Activated T-helper 1 cell treated with anti-CD3 and anti-CD28 coated beads, Interleukin-2, amount 50 U/mL, for 16 hours (primary cell): ENCODE measurements at places on chromosomes 13 and 19.
A peak's percentile ranks its signal among the peaks of the same experiment; 100 is the strongest.

- DNase-seq = no peak
Observed at GRCh38 chr13:95067303-95067702, 233.9 kb downstream of the ABCC4 start.

DNA sequence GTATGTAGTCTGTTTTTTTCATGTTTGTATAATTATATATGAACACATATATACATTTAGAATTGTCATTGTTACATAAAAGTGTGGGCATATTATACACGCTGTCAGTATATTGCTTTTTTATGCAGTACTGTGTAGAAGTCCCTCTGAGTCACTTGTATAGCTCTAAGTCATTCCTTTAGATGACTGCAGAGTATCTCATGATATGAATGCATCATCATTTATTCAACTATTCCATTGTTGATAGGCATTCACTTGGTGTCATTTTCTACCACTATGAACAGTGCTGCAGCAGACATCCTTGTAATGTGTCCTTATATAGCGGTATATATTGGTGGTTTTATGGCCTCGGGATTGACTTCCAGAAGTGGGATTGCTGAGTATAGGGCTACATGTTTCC lies 15.3 kb downstream of the RFXAP start:
- no peak for DNase-seq

GRCh38 chr19:51926426-51926783 lies 867 bp upstream of the ZNF613 start:
- DNase-seq = no peak

GRCh38 chr19:57850553-57851017 lies 926 bp downstream of the ZNF587 start:
- DNase-seq = no peak

- DNase-seq = no peak
Observed at GRCh38 chr19:16612636-16613035, 15.4 kb downstream of the MED26 start.

GRCh38 chr19:10625762-10626138 lies 397 bp downstream of the SLC44A2 start:
- no peak for DNase-seq

- DNase-seq = peak; percentile 12
Observed at GRCh38 chr19:38656171-38656981, 8.9 kb downstream of the ACTN4 start.

DNA sequence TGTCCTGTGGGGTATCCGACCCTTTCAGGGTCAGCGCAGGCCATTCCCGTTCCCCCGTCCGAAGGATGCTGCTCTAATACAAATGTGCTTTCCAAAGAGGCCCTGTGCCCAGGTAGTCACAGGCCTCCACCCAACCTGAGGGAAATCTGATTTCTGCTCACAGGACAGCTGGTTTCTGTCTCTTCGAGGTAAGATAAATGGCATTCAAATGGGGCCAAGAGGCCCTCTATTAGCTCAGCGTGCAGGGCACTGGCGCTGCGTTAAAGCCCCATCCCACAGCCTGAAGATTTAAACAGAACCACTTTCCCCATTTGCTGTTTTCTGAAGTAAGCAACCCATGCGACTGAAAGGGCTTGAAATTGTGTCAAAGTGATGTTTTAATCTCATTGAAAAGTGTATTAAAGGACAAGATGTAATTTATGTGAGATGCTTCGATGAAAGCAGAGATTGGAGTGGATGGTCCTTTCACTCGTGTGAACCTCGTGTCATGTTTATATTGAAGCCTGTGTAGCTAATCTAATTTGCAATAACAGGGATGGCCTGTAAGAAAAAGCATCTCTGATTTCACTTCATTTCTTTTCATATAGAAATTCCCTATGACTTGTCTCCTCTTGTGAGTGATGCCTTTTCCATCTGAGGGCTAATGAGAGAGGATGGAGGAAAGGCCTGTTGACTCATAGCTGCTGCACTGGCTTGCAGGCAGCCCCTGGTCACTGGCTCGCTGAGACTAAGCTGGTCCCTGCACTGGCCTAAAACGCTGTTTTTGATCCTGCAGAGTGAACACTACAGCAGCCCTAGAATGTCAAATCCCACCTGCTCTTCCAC lies 7.3 kb upstream of the SOX1 start:
- DNase-seq = no peak

DNA sequence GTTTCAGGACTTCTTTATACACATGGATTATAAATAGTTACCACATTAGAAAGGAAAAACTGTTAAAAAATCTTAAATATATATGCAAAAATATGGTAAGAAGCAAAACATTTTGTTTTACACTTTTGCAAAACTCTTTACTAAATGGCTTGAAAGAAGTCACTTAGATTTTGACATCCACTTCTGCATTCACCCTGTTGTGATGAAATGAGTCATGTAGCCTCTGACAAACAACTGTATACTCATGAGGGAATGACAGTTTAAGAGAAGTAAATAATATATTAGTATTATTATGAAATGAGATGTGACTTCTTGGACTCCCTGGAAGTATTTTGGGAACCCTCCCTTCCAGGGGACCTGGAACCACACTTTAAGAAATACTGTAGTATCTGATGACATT lies 275.6 kb downstream of the DACH1 start:
- DNase-seq = no peak
